ENCODE measurements at places on chromosomes 12 and 14. TPM values are rescaled to one million over a fixed set of nuclear protein-coding genes. Genes with fewer than 3 reads are reported as not detected.

The SYT1 gene
- total RNA-seq: 13.3 TPM

The TOMM20L gene
- not detected for total RNA-seq

- peaks cover 13% of the 10 kb centered on the region for H3K4me1 ChIP-seq
- no peaks in the 10 kb centered on the region for H3K27me3 ChIP-seq
- DNase-seq: no peak
Observed at GRCh38 chr12:6696690-6697583, 3.7 kb downstream of the PIANP start.

DNA sequence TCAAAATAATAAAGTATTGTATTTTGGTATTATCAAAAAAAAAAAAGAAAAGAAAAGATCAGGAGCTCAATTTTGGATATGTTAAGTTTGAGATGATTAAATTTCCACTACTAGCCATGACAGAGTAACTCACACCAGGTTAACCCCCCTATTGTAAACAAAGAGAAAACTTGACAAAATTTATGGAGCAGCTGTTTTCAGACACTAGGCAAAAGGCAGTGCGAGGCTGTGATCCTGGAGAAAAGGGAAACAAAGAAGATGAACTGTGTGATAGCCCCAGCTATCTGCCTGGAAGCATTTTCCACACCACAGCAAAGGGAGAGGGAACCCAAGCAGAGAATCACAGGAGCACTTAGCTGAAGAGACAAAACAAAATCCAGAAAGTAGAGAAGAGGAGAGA lies 145.0 kb downstream of the KIF21A start:
- H3K4me3 ChIP-seq: no peak overlapping the region
- no peaks in the 10 kb centered on the region for H3K4me1 ChIP-seq
- H3K27me3 ChIP-seq: no peaks in the 10 kb centered on the region
- no peak for DNase-seq
- peaks cover 2% of the 10 kb centered on the region for H3K36me3 ChIP-seq

- H3K4me1 ChIP-seq: no peaks in the 10 kb centered on the region
- no peak for DNase-seq
- no peaks in the 10 kb centered on the region for H3K27me3 ChIP-seq
- no peaks in the 10 kb centered on the region for H3K36me3 ChIP-seq
Observed at GRCh38 chr12:89363084-89363483, 10.8 kb upstream of the DUSP6 start.

The CCDC198 gene
- not detected for total RNA-seq

- H3K27me3 ChIP-seq: no peaks in the 10 kb centered on the region
- H3K36me3 ChIP-seq: no peaks in the 10 kb centered on the region
- H3K4me1 ChIP-seq: no peaks in the 10 kb centered on the region
- no peak overlapping the region for H3K4me3 ChIP-seq
- no peak overlapping the region for H3K27ac ChIP-seq
Observed at GRCh38 chr14:84025106-84026012, 1504.6 kb upstream of the FLRT2 start.

DNA sequence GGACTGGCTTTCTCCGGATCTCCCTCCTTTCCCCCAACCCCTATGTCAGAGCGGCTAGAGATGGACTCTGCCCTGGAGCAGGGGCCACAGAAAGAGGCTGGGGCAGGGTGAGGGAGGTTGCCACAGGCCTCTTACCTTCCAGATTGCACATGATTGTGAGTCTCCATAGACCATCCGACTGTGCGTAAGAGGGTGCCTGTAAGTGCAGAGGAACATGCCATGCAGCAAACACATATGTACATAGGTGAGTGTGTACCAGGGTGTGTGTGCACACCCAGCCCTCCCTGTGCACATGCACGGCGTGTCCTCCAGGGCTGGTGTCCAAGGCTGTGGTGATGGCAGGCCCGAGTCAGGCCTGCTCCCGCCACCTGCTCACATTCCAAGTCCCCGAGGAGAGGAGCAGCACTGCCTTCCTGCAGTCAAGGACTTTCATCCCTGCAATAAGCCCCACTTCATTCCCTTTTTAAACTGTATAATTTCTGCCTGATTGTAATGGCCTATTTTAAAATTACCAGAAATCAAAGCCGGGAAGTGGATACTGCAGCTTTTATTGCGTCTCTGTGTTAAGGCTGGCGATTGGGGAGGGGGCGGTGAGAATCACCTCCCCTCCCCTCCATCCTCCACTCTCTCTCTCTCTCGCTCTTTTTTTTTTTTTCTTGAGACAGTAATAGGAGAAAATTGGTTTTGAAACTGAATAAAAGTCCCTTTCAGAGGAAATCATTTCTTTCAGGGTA lies 28.5 kb downstream of the FAM222A start:
- no peak overlapping the region for H3K27ac ChIP-seq
- H3K36me3 ChIP-seq: no peaks in the 10 kb centered on the region
- no peaks in the 10 kb centered on the region for H3K4me1 ChIP-seq
- no peak for DNase-seq
- no peak overlapping the region for H3K4me3 ChIP-seq

The RNU4-1 gene
- total RNA-seq: under 0.01 TPM

DNA sequence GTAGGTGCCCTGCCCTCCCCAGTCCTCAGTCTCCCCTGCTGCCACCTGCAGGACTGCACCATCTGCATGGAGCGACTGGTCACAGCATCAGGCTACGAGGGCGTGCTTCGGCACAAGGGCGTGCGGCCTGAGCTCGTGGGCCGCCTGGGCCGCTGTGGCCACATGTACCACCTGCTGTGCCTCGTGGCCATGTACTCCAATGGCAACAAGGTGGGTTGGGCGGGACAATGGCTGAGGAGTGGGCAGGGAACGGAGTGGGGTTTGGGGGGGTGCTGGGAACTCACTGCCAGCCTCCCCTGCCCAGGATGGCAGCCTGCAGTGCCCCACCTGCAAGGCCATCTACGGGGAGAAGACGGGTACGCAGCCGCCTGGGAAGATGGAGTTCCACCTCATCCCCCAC lies 38.2 kb downstream of the DTX1 start:
- H3K4me3 ChIP-seq: no peak overlapping the region
- H3K36me3 ChIP-seq: no peaks in the 10 kb centered on the region
- peaks cover 10% of the 10 kb centered on the region for H3K4me1 ChIP-seq
- no peaks in the 10 kb centered on the region for H3K27me3 ChIP-seq
- DNase-seq: no peak

The ZFYVE26 gene
- 30.2 TPM for total RNA-seq

DNA sequence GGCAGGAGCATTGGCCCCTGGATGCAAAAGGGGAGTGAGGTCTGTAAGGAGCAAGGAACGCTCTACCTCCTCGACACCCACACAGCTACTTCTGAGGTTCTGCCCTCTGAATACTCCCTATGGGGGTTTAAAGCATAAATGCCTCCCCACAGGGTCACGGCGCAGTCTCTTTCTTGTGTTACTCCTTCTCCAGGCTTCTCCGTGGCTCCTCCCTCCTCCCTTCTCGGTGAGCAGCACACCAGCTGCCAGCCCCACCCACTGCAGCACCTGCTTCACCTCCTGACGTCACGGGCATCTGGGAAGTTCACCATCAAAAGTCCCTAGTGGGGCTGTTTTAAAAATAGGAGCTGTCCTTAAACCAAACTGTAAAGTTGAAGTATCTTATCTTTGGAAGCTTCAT lies 67.3 kb downstream of the SPTB start:
- H3K4me3 ChIP-seq: no peak overlapping the region
- DNase-seq: no peak
- no peaks in the 10 kb centered on the region for H3K36me3 ChIP-seq

Measured in vagina (tissue), 2 donors.